ENCODE measurements at places on chromosomes 3 and 15.
A peak's percentile ranks its signal among the peaks of the same experiment; 100 is the strongest.

DNA sequence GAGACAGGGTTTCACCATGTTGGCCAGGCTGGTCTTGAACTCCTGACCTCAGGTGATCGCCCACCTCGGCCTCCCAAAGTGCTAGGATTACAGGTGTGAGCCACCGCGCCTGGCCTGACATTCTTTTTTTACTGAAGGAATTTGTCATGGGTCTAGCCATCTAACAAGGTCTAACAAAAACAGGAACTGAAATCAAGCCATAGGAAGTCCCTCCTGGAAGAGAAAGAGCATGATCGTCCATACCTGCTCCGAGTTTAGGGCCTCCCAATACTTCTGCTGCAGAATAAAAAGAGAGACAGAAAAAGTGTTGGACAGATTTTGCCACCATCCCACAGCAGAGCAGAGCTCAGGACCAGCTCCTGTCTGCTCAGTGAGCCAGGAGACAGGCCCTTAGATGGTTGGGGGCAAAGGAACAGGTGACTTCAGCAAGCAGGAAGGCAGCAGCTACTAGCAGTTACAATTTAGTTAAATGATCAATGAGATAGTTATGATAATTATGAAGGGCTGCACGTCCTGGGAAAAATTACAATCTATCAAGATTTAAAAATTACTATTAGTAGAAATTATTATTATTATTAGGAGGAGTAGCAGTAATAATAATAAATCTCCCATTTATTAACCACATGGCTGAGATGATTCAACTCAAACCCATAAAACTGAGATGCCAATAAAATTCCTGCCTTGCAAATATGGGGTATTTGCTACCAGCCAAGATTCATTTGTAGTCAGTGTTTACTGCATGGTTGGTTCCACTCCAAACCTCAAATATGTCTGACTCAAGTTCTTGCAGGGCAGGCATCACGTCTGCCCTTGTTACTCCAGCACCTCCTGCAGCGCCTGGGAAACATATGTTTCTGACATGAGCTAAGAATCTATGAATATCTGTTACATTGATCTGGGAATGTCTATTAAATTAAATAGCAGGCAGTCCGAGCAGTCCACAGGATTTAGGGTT lies 40.1 kb downstream of the TMEM44 start:
- peak; percentile 100 for DNase-seq

DNA sequence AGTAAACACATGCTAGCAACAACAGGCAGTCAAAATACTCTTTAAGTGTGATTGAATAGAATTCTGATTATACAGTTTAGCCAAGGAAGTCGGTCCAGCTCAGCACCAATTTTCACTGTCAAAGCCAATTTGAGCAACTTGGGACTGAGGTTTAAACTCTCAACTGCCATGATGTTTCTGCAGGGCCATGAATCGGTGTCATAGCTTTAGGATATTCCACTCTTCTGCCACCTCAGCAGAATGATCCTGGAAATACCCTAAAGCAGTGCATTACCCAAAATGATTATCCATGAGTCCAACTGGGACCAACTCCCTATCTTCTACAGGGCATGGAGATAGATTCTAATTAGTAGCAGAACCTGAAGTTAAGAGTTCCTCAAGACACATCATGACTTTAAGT lies 262.4 kb downstream of the RORA start:
- no peak for DNase-seq

DNA sequence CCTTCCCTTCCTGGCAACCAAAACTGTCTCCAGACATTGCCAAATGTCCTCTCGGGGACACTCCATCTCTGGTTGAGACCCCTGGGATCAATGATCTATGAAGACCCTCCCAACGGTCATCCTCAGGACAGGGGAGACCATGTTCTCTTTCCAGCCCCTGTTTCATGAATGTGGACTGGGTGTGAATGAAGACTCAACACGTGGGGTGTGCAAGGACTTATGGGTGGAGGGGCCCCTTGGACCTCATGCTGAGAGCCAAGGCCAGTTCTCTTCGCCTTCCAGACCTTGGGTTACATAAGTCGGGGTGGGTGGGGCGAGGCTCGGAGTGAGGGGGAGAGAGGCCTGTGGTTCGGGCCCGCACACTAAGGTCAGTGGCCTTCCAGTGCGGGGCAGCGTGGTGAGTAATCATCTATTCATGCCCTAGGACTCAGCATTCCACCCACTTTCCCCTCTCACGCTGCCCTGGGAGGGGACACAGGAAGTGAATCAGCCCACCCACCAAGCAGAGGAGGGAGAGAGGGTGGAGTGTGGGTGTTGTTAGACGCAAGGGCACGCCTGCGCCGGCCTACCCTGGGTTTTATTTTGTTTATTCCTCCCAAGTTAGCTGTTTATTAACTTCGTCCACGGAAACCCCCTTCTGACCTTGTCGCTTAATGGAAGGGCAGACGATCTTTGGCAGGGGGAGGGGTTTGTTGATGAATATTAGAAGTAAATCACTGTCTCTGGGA lies 6.7 kb downstream of the PAQR5 start:
- DNase-seq: peak; percentile 85

GRCh38 chr15:40955930-40956540 lies 2.8 kb downstream of the CHAC1 start:
- no peak for DNase-seq

GRCh38 chr3:150933473-150933995 lies 28.3 kb upstream of the MINDY4B start:
- DNase-seq: no peak

- no peak for DNase-seq
Measured at GRCh38 chr3:195555110-195555509, 12.0 kb upstream of the PPP1R2 start.

- DNase-seq: peak; percentile 10
Measured at GRCh38 chr15:42584031-42584765, 8.8 kb downstream of the STARD9 start.

- peak; percentile 49 for DNase-seq
Measured at GRCh38 chr15:89998141-89998661, 2.9 kb upstream of the ZNF710 start.

- no peak for DNase-seq
Measured at GRCh38 chr3:12633108-12633507, 30.8 kb downstream of the RAF1 start.

- DNase-seq: no peak
Measured at GRCh38 chr3:30657914-30658313, 51.5 kb downstream of the TGFBR2 start.

DNA sequence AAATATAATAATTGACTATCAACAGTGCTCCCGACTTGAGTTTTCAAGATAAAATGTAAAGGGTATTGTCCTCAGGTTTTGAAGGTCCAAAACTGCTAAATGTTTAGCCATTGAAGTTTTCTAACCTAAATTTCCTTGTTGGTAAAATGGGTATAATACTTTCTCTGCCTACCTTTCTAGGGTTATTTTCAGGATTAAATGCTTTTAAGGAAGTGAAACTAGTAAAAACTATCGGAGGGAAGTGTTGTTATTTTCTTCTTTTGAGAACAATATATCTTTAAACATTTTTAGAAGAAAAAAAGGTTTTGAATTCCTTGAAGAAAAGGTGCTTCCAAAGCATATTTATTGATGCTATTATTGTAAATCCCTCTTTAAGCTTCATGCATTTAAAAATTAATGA lies 67.3 kb downstream of the FILIP1L start:
- no peak for DNase-seq

DNA sequence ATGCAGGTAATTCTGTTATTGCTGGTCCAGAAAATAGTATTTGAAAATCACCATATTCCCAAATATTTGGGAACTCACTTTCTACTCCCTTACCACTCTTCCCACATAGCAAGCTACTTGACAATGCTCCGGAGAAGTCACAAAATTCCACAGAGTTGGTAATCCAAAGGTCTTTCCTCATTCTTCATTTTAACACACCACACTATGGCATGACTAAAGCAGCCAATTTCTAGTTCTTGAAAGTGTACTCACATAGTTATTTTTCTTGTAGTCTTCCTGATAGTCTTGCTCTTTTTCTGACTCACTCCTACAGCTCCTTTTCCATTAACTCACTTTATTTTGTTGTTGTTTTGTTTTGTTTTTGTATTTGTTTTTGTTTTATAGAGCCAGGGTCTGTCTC lies 67.2 kb downstream of the MYO9A start:
- DNase-seq: no peak

- DNase-seq: no peak
Measured at GRCh38 chr3:145716519-145716918, 444.5 kb downstream of the PLOD2 start.

- DNase-seq: no peak
Measured at GRCh38 chr15:68806220-68807060, 14.3 kb downstream of the ANP32A start.

DNA sequence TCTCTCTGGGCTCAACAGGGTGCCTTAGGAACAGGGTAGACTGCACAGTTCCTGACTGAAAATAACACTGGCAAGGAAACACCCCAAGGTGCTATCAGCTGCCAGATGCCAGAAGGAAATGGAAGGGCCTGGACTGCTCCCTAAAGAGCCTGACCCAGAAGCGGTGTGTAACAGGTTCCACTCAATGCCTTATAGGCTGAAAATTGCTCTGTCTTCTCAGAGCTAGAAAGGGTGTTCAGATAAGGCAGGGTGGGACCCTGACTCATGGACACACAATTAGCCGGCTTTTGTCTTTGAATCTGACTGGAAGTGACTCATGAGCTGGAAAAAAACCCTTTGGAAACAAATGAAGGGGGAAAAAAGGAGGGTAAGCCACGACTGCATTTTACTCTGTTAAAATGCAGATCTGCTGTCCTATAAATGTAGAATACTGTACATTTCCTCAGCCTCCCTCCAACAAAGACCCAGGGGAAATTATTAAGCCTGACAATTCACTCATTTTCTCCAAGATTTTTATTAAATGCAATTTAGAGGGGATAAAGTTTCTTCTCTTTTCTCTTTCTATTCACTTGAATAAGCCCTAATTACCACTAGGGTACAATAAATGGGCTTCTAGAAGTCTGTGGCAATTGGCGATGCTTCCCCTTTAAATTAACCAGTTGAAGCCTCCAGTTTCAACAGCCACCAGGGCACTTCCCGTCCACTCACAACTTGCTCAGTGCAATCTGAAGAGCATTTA lies 160.2 kb upstream of the TBL1XR1 start:
- DNase-seq: peak; percentile 88

DNA sequence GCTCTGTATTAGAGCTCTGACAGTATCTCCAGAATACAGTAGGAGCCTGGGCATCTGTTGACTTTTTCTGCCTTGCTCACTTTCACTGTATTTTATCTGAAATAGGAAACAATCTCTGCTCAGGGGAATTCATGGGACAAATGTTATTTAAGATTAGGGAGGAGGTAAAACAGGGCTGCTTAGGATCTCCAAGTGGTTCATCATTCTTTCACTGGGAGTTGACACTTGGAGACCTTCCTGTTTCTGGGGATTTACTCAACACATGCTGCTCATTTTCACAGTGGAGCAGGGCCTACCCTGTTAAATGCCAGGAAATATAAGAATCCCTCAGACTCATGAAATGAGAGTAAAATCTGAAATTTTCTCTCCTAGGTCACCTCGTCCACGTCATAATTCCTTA lies 185.5 kb downstream of the GAP43 start:
- no peak for DNase-seq

- DNase-seq: no peak
Measured at GRCh38 chr3:168794427-168794826, 698.7 kb upstream of the GOLIM4 start.

DNA sequence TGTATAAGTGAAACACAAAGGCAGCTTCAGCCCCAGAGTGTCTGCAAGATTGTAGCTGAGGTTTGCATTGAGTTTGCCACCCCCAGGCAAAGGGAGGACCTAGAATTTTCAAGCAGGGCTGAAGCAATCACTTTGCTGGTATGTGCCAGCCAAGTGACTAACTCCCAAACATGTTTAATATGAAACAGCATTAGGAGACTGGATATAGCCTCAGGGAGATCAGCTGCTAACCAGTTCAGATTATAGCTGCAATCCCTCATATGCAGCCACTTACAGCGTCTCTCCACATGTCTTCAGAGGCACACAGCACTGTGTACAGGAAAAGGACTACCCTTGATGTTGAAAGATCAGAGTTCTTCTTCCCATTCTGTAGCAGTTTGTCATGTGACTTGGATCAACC lies 38.4 kb upstream of the PPP2R3A start:
- no peak for DNase-seq

- no peak for DNase-seq
Measured at GRCh38 chr15:78316283-78317083, 17.1 kb upstream of the SKIC8 start.
